GM06990 (cell line): ENCODE measurements at places on chromosomes 13 and 19.

GRCh38 chr13:105165449-105166125, 1369.9 kb downstream of the EFNB2 start:
- peak; percentile 25 for DNase-seq

DNA sequence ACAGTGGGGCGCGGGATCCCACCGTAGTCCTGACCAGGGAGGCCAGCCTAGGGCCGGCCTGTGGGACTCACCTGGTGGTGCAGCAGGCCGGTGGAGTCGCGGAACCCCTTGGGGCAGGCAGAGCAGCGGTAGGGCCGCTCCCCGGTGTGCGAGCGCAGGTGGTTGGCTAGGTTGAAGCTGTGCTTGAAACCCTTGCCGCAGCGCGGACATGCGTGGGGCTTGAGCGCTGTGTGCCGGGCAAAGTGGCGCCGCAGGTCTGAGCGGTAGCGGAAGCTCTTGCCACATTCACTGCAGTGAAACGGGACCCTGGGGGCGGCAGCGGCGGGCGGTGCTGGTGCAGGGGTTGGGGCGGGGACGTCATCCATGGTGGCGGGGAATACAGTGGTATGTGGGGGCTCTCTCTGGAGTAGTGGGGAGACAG, 1.8 kb downstream of the FIZ1 start:
- DNase-seq = no peak

DNA sequence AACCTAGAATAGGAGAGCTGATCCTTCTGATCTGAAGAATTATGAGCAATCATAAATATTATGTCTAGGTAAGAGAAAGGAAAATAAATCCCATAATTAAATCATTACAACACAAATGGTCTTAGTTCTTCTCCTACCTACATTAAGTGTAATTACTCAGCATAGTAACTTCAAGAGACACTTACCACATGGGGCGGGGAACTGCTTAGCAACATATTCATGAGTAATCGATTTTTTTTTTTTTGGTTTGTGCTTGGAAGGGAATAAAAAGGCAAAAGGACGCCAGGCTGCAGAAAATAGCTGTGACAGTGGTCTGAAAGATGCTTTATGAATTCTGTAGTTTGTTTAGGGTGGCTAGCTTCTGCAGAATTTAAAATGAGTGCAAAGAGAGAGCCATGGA, 103.3 kb upstream of the HTR2A start:
- no peak for DNase-seq

GRCh38 chr19:48806518-48806817, 4.4 kb downstream of the BCAT2 start:
- DNase-seq = no peak

DNA sequence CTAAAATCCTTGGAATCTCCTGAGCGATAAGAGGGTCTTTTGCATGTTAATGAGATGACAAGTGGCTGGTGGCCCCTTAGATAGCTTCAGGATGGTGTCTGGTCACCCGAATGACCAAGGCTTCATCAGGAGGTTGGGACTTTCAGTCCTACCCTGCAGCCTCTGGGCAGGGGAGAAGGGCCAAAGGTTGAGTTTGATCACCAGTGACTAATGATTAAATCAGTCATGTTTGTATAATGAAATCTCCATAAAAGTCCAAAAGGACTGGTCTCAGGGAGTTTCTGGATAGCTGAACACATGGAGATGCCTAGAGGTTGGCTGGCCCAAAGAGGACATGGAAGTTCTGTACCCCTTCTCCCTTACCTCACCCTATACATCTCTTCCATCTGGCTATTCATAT, 316.2 kb downstream of the MTUS2 start:
- DNase-seq = no peak

DNA sequence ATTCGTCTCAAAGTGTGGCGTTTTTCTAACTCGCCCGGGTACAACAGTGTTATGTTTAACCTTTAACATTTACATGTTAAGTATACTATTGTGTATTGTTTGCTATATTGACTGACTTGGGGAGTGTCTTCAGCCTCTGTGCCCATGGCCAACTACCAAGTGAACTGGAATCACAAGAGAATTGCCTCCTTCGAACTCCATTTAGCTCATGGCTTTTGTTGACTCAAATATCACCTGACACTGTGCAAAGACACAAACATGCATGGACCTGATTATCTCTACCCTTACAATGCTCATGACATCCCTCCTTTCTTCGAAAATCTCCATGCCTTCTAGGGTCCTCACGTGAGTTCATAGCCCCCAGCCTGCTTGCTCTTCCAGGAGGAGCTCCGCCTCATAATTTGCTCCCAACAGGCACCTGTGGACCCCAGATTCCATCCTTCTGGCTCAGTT, 704 bp downstream of the ZNF814 start:
- DNase-seq = no peak

DNA sequence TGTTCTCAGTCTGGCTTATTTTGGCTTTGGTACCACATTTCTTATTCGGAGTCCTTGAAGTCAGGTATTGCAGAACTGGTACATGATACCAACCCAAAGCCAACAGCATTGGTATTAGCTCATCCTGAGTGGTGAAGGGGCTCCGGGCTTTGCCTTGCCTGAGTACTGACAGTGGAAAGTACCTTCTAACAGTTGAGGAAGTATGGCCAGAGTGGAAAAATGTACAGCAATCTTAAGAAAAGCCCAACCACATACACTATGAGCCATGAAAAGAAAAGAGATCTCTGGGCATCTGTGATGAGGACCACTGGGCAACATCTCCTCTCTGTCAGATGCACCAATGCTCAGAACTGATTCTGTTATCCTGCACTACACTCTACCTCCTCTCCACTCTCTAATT, 8.3 kb downstream of the LCP1 start:
- no peak for DNase-seq

DNA sequence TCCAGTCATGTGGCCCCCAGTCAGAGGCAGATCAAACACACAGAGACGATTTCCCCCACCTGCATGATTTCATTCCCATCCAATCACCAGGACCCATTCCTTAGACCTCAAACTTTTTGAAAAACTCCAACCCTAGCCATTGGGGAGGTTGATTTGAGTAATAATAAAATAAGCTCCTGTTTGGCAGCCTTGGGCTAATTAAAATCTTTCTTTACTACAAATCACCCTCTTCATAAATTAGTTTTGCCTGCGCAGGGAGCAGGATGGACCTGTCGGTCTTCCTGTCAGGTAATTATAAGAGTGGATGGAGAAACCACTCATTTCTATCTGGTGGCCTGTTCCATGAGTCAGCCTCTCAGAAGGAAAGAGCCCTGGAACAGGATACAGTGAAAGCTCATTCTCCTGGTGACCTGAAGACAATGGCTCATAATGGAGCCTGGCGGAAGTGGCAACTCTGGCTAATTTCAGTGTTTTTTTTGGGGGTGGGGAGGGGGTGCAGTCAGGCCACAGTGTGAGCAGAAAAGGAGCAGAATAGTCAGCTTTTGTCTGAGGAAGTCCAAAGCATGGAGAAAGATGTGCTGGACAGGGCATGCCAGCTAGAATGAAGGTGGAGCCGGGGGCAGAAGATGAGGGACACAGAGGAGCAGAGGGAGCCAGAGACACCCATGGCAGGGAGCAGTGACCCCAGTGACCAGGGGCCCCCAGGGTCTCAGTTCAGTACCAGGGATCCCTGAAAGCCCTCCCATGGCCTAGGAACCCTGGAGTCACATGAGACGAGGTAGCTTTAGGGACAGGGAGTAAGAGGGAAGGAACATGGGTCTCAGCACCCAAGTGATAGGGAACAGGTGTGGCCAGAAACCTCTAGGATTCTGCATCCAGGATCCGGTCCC, 31.8 kb upstream of the PSG9 start:
- no peak for DNase-seq

DNA sequence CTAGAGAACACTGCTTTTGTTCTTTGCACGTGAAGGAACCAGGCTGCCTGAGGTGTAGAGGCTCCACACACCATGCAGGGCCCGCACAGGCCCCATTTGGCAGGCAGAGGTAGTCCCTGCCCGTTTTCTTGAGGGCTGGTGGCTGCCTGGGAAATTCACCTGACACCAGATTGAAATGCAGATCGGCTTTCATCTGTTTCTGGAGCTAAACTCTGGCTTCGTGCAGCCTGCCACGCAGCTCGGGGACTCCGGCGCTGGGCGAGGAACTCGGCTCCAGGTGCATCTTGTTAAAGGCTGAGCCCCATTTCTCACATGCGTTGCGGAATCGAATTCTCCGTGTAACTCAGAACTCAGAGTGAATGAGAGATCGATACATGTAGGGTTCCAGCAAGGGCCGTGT, 37.7 kb downstream of the ATP11A start:
- no peak for DNase-seq

DNA sequence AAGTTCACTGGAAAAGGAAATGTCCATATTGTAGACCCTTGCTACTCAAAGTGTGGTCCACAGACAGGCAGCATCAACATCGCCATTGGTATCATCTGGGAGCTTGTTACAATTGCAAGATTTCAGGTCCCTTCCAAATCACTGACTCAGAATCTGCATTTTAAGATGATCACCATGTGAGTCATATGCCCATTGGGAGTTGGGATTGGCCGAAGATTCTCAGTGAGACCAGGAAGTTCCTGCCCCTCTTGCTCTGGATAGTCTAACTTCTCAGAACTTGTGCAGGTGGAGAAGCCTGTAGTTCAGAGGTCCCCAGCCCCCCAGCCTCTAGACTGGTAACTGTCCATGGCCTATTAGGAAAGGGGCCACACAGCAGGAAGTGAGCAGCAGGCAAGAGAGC, 48.9 kb upstream of the URAD start:
- DNase-seq = no peak
